ENCODE measurements at places on chromosomes 16 and 17. TPM values are rescaled to one million over a fixed set of nuclear protein-coding genes. Genes with fewer than 3 reads are reported as not detected.

Gene CHST6
- total RNA-seq, result 2.2 TPM

Gene ALDH3A1
- not detected for total RNA-seq

Gene PCGF2
- total RNA-seq, result 6.1 TPM

Gene GRAP
- 0.29 TPM for total RNA-seq

- DNase-seq, result no peak
These were observed 106.2 kb downstream of the CDK5R1 start for GRCh38 chr17:32593003-32593402.
